NCI-H1417 (cell line): ENCODE measurements at places on chromosomes 6 and 20.

DNA sequence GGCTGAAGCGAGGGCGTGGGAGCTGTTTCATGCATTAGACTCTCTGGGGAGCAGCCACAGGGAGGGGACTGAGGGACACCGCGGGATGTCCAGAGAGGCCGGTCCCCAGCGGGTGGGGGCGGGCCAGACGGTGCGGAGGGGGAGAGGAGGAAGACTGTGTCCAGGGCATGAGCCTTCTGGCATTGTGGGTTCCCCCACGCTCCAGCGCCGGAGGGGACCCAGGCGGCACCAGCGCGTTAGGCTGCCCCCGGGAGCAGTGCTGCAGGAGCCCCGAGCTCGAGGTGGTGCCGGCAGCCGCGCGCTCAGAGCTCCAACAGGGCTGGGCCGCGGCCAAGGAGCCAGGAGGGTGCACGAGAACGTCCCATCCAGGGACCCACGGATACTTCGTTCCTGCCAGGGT is 14.4 kb downstream of the SLC22A3 start:
- DNase-seq, result no peak

DNA sequence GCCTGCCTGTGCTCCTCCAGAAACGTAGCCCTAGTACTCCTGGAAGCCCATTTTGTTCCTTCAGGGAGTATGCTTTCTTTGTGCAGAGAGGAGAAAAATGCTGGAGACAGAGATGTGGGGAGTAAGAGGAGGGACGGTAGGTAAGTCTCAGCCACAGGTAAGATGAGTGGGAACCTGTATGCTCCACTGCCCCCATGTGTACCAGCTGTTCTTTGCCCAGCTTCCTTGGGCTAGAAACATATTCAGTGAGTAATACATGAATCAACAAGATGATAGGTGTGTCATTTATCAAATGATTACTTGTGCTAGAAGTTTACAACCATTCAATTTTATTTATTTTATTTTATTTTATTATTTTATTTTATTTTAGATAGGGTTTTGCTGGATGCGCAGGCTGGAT is 13.6 kb upstream of the CEP85L start:
- DNase-seq, result no peak

DNA sequence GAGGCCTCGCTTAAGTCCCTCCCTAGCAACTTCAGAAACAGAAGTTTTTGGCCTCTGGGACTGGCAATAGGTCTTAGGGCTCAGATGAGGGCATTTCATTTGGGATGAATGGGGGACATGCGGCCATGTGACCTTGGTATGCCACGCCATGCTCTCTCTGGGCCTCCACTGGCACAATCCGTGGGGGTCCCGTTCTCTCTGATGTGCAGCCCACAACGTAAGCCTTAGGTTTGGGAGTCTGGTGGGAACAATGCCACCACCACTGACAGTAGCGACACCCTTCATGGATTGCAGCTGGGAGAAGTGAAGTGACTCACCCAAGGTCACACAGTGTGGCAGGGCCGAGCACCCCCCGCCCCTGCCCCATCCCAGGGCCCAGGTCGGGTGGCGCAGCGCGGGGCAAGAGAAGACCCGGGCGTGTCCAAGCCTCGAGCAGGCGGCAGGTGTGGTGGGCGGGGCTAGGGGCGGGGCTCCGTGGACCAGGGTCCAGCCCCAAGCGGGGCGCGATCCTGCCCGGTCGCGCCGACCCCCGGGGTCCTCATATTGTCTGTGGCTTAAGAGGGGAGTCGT is 864 bp upstream of the CEBPB start:
- DNase-seq, result peak; percentile 24

DNA sequence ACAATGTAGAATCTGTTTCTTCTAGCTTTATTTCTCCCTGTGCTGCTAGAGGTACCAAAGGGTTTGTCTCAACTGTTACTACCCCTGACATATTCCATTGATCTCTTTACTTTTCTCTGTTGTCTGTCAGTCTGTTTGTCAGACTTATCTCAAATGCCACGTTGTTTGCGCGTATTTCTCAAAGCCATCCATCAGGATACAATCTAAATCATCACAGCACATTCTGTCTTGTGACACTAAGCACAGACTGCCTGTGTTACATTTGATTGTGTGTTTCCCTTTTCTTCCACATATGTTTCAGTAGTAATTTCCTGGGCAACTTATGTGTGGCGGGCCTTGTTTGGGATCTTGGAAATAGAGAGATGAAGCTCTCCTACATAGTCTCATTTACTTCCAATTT is 30.2 kb upstream of the SERINC3 start:
- no peak for DNase-seq

- DNase-seq, result no peak
These were observed 72.7 kb downstream of the FAXC start for GRCh38 chr6:99276747-99277146.
